ENCODE measurements at places on chromosomes 2 and 18.

DNA sequence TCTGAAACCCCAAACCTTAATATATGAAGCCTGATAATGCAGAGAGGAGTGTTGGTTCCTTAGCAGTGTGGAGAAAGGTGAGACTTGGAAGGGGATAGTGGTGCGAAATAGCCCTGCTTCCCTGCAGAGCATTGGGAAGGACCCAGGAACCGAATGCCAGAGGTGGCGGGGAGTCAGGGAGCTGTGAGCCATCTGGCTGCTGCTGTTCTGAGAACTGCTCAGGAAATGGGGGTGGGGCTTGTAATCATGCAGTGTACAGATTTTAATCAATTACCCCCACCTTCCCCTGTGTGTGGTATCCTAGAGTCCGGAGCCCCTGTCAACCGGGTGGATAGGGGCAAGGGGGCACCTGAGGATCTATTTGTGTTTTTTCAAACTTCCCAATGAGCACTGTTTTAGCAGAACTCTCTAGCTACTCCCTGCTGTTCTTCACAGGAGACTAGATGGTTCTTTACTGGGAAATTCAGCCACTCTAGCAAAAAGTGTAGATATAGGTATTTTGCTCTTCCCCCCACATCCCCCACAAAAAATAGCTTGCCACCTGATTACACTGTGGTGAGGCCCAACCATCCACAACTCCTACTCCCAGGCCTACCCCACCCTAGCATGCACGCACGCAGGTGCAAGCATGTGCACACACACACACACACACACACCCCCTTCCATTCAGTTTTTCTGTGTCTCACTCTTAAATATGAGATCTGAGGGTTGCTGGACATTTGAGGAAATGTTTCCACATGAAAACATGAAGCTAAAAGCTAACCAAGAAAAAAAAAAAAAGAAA, 30.1 kb upstream of the MBOAT2 start:
- no peak for DNase-seq

DNA sequence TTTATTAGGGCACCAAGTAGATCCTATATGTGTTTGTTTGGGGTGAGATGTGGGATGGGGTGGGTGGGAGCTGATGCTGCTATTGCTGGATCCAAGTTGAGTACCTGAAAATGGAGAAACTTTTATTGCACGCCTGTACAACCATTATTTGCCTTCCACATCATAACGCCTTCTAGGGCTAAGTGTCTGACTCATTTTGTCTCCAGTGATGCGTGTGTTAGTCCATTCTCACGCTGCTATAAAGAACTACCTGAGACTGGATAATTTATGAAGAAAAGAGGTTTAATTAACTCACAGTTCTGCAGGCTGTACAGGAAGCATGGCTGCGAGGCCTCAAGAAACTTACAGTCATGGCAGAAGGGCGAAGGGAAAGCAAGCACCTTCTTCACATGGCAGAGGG, 58.2 kb downstream of the KDM3A start:
- DNase-seq, result no peak

DNA sequence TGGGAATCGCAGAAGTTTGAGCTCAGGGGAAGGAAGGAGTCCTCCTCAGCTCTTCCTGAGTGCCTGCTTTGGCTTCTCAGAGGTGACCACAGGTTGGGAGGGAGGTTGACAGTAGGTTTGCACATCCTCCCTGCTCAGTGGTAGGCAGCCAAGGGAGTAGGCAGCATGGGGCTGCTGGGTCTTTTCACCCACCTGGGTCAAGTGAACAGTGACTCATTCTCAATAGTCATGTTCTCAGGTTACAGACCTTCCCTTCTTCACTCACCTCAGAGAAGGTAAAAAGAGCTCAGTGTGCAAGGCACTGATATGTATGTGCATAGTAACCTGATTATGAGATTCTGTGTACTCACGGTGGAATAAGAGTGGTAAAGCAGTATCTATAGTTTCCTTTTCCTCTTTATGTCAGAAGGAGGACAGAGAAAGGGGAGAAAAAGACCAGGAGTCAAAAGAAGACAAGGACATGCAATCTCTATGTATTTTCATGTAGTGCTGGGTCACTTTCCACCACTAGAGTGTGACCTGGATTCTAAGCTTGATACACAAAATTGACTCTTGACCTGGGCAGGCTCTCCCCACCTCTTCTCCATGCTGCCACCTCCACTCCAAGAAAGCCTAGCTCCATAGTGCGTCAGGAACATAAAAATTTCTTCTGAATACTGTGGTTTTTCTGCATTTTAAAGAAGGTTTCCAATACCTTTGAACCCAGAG, 36.5 kb upstream of the ASNSD1 start:
- DNase-seq, result no peak

DNA sequence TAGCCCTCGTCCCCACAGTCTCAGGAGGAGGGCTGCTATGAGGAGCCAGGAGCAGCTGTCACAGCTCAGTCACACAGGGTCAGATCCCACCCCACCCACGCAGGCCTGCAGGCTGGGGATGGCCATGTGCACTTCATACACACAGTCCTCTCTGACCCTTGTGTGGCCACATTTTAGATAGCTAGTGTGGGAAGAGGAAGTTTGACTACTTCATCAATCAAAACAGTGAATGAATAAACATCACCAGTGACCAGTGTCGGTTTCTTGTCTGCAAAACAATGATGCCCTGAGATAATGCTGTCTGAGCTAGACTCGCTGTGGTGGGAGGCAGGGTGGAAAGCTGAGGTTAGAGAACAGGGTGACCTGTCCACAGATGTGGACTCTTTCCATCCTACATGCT, 107.1 kb downstream of the PIEZO2 start:
- no peak for DNase-seq

- no peak for DNase-seq
Measured at GRCh38 chr2:54587171-54588016, 131.3 kb downstream of the SPTBN1 start.

GRCh38 chr2:218970894-218971293, 11.4 kb downstream of the CDK5R2 start:
- DNase-seq, result no peak

DNA sequence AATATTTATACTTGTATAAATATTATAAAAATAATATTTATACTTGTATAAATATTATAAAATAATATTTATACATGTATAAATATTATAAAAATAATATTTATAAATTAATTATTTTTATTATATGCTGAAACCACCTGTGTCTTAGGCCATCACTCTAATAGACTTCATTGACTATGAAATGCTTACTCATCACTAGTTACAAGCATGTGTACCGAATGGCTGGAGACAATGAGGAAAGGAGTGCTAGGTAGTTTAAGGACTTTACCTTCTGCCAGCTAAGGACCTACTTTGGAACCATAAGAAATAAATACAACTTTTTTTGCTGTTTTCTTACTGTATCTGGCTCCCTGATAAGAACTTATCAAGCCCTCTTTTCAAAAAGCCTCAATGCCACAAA, 228.8 kb downstream of the LRRTM1 start:
- no peak for DNase-seq

GRCh38 chr2:124138076-124138475, 113.0 kb downstream of the CNTNAP5 start:
- no peak for DNase-seq

DNA sequence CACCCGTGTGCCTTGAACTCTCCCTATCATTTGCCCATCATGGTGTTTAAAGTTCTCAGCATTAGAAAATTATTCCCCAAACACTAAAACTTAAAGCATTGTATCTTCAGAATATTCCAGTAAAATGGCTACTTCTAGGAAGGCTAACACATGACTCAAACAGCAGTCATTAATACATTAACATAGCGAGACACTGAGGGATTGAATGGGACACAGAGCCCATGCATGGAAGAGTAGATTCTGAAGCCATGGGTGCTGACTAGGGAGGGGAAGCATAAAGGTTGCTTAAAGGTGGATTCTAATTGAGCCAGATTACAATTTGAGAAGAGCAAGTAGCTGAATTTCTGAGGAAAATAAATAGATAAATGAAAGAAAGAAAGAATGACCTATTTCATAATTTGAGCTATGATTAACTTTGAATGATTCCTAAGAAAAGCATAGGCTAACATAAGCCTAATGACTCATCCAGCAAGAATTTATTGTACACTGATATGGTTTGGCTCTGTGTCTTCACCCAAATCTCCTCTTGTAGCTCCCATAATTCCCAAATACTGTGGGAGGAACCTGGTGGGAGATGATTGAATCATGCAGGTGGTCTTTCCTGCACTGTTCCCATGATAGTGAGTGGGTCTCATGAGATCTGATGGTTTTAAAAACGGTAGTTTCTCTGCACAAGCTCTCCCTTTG, 79.8 kb upstream of the PIK3C3 start:
- no peak for DNase-seq

- DNase-seq, result no peak
Measured at GRCh38 chr2:85585781-85586105, 1.5 kb downstream of the VAMP5 start.

- no peak for DNase-seq
Measured at GRCh38 chr2:131521961-131522781, 5.5 kb upstream of the CCDC74A start.

GRCh38 chr2:9791711-9792110, 51.6 kb upstream of the TAF1B start:
- DNase-seq, result no peak

DNA sequence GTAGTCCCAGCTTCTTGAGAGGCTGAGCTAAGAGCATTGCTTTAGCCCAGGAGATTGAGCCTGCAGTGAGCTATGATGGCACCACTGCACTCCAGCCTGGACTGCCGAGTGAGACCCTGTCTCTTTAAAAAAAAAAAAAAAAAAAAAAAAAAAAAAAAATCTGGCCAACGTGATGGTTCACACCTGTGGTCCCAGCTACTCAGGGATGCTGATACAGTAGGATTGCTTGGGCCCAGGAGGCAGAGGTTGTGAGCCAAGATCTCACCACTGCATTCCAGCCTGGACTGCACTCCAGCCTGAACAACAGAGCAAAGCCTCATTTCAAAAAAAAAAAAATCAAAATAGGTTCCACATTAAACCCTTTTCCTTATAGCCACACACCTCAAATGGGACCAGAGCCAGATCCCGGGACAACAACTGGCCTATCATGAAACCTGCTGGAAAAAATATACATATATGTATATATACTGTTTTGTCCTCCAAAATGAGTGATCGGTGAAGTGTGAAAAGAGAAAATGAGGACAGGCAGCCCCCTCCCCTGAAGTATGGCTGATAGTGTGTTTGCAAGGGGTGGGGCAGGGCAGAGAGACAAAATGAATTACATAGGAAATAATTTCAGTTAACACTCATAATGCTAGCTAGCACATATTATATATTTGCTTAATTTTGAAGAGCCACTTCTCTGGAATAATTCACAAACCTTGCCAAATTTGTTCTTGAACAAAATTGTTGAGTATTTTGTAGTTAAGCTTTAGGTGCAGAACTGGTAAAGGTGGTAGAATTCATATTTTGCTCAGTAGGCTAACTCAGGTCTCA, 22.9 kb downstream of the MAPRE2 start:
- no peak for DNase-seq

GRCh38 chr18:13076886-13077285, 85.7 kb downstream of the CEP192 start:
- DNase-seq, result no peak

DNA sequence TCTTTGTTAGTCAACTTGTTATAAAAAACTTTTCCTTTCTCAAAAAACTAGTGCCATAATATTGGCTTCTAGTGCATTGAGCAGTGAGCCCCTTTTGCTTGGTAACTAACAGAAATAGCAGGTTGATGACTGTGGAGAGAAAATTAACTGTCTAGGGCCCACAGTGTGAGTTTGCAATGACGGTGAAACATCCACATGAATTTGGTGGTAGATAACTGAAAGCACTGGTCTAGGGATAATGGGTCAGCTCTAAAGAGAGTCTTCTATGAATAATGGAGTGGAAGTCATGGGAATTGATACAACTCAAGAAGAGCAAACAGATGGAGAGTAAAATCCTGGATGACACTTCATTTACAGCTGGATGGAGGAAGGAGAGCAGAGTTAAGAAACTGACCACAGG, 245.4 kb downstream of the METTL4 start:
- no peak for DNase-seq

DNA sequence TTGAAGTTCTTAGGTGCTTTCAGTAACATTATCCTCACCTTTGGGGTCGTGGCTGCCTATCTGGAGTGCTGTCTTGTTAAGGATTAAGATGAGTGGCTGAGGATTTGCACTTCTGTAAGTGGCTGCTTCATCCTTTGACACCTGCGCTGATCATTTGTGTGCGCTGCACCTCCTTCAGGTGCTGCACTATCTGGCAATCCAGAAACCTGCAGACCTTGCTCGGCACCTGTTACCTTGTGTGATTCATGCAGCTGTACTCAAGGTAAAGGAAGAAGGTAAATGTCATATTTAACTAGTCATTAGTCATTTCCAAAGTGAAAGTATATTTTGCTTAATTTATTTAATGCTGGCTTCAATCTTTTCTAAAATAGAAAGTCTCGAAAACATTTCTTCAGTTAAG, 110.3 kb downstream of the RAB3GAP1 start:
- no peak for DNase-seq

GRCh38 chr2:191127235-191127634, 23.6 kb downstream of the STAT4 start:
- no peak for DNase-seq

GRCh38 chr18:33960417-33960816, 264.3 kb downstream of the NOL4 start:
- no peak for DNase-seq

- no peak for DNase-seq
Measured at GRCh38 chr2:46874236-46874929, 41.2 kb downstream of the MCFD2 start.

- no peak for DNase-seq
Measured at GRCh38 chr2:240400371-240401161, 34.9 kb upstream of the GPC1 start.

DNA sequence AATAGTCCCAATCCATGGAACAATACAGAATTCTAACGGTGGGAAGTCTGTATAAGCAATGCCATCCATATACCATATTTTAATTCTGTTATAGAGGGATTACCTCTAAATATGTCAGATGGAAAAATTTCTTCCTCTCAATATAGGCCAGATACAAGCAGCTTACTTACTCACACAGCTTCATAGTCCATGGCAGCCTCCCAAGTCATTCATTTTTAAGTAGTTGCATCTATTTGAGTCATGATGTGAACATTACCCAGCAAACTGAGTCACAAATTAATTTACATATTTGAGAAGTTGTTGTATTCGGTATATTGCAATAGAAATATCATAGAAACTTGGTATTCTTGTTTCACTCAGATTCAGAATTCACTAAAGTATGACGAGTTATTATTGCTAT, 20.3 kb downstream of the TBR1 start:
- no peak for DNase-seq

- no peak for DNase-seq
Measured at GRCh38 chr2:234478121-234478858, 18.6 kb downstream of the ARL4C start.

Measured in stimulated activated CD8-positive, alpha-beta memory T cell treated with anti-CD3 and anti-CD28 coated beads, Interleukin-7, amount 100 ng/mL, for 1 hour (primary cell).